ENCODE measurements at places on chromosomes 6 and 20.

DNA sequence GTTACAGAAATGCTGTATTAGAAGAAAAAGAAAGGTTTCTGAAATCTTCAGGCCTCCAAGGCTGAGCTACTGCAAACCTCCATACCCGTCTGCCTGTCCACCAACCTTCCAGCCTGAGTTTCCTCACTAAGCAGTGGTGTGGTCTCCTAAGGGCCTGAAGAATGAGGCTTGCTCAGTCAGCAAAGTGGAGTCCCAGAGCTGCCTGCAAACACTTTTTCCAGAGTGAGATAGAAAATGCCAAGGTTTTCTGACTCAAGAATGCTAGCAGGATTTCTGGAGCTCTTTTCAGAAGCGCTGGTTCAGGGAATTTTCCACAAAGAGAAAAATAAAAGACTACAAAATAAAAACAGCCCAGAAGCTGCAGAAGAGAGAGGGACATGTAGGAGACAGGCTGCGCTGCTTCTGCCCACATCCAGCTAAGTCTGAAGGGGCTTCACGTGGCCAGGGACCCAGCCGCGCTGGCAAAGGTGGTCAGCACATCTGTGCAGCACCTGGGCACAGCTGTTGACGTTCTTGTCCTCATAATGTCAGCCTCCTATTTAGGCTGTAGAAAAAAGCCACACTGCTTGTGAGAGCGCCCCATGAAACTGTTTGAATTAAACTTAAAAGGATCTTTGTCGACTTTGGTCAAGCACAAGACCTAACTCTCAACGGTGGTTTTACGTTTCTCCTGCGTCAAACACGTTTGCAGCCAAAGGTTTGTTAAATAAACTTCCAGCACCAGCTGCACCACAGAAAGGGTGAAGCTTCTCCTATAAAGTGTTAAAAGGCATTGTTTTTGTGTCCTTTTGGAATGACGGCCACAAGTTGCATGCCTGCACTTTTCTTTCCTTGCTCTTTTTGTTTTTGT, 209.0 kb downstream of the THBS2 start:
- DNase-seq = no peak

DNA sequence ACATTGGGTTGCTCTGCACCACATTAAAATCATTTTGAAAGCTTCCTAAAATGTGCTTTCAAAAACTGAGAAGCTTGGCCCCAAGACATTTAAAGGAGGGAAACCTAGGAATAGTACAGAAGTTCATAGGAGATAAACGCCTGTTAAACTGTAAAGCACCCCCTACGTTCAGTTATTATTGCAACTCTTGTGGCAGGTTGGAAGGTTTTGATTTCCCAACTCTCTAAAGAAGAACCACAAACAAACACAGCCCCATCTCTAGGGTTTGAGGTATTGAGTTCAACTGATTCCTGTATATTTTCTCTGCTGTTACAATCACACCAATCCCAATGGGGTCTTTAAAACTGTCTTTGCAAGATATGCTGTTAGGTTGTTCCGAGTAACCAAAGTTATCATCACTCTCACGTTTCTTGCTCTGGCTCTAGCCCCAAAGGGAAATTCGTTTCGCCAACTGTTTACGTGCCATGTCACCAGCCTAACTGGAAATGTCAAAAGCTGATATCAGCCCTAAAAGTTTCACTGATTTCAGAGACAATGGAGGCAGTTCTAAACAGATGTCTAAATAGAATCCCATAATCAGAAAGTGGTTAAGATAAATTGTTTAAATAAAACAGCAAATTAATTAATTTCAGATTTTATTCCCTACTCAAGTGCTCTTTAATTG, 12.1 kb downstream of the TFAP2A start:
- DNase-seq = no peak

GRCh38 chr6:81002126-81002525, 750.4 kb downstream of the TENT5A start:
- no peak for DNase-seq

DNA sequence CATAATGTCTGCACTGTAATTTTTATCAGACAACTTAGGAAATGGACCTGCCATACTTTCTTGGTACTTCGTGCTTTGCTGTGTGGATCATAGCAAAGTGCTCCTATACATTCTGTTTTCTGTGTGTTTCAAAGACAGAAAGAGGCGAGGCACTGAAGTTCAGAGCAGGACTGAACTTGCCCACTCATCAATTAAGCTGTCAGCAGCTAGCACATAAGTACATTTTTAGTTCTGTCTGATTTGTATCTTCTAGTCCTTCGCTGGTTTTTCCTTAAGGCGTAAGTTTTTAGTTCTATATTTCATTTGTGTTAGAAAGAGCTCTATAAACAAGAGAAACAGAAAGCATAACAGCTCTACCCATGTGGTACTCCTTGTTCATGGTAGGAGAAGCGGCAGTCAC, 42.1 kb downstream of the MAP3K4 start:
- no peak for DNase-seq

Data from psoas muscle (tissue), 8 donors.